ENCODE measurements at places on chromosomes 5 and 9.

DNA sequence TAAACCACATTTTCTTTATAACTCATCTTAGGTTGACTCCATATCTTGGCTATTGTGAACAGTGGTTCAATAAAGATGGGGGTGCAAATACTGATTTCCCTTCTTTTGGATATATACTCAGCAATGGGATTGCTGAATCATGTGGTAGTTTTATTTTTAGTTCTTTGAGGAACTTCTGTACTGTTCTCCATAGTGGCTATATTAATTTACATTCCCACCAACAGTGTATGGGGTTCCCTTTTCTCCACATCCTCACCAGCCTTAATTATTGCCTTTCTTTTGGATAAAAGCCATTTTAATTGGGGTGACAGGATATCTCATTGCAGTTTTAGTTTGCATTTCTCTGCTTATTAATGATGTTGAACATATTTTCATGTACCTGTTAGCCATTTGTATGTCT lies 107.7 kb upstream of the EQTN start:
- no peak for DNase-seq

DNA sequence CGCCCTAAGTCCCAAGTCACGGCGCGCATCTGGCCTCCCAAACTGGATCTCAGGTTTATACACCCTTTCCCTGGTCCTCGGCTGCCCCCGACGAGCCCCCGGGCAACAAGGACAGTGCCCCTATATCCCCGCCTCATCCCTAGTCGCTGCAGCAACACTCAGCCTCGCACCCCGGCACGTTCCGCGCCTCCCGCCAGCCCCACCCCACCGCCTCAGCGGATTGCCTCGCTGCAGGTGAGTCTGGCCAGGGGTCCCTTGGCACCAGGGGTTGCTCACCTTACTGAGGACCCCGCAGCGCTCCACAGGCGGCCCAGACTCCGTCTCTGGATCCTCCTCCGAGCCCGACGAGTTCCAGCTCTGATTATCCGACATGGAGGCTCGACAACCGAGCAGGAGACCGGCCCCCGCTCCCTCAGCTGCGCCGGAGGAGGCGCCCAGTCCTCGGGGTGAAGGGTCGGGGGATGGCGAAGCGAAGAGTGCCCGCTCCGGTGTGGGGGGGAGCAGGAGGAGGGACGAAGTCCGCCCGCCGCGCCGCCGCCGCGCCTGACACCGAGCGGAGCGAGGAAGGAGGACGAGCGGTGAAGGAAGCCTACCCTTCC lies 494 bp downstream of the CERT1 start:
- peak; percentile 49 for DNase-seq

DNA sequence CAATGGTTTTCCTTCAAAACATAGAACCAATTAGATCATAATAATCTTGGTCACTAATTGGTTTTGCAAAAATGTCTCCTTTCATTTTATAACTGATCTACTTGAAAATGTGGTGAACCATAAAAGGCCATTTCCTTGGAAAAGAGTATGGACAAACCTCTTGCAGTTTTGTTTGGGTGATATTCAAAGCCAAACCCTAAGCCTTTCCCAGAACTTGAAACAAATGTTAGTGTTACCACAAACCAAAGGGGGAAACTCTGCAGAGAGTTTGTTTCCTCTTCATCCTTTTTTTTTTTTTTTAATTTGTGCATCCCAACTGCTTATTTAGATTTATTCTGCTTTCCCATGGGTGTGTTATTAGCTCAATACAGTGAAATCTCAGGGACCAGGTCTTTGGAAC lies 204.4 kb upstream of the ADAMTSL1 start:
- no peak for DNase-seq

DNA sequence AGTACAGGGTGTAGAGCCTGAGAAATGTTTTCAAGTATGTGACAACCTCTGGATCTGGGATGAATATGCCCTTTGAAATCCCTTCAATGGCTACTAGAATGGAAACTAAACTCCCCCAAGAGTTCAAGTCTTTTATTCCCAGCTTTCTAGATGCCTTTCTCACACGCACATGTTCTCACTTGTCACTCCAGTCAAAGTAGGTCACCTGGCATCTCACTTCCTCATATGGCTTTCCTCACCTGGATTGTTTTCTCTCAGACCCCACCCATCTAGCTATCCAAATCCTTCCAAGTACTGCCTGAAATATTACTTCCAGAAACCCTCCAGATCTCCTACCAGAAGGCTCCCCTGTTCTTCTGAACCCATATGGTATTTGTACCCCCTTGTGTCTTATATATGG lies 615.4 kb upstream of the KLF4 start:
- no peak for DNase-seq

- no peak for DNase-seq
Observed at GRCh38 chr5:167171056-167171455, 1120.4 kb upstream of the WWC1 start.

DNA sequence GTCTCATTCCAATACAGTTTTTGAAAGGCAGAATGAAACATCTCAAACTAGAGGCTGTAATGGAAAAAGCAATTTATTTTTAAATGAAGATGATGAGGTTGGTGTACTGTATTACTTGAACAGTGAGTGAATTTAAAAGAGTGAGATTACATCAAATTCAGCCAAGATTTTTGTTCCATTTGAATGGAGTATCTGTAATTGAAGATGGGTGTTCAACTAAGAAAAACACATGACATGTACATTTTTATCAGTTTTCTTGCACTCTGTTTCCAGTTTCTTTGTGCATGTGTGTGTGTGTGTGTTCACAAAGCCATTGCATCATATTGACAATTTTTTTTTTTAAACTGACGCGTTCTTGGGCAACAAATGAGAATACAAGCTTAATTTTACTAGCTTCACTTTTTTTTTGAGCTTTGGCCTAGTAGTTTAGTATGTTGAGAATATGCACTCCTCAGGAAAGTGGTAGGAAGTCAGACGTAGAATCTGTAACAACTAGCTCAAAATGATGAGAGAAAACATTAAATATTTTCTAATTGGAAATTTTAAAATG lies 243.5 kb downstream of the MAST4 start:
- no peak for DNase-seq

DNA sequence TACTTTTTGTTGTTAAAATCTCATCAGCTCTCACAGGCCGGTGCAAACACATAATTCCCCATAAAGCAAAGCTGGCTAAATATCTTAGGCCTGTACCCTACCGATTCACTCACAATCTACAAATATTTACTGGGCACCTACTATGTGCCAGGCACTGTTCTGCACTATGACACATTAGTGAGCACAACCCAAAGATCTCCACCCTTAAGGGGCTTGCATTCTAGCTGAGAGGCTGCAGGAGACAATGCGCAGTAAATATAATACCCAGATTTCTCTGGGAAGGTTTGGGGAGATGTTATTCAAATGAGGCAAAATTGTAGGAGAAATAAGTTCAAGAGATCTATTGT lies 53.7 kb downstream of the FNBP1 start:
- DNase-seq, result no peak

DNA sequence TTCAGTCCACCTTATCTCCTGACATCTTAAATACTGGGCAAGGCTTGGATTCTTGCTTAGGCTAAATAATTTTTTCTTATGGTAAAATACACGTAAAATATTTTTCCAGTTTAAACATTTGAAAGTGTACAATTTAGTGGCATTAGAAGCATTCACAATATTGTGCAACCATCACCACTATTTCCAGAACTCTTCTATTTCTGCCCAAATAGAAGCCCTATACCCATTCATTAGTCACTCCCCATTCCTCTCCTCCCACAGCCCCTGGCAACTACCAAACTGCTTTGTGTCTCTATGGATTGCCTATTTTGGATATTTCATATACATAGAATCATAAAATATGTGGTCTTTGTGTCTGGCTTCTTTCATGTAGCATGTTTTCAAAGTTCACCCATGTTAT lies 57.6 kb downstream of the IL31RA start:
- DNase-seq, result no peak

- DNase-seq, result no peak
Observed at GRCh38 chr5:103347716-103348423, 89.3 kb downstream of the MACIR start.

GRCh38 chr9:5800969-5801738 lies 31.8 kb downstream of the ERMP1 start:
- DNase-seq, result no peak

- DNase-seq, result no peak
Observed at GRCh38 chr9:3150074-3150473, 306.2 kb upstream of the PUM3 start.

DNA sequence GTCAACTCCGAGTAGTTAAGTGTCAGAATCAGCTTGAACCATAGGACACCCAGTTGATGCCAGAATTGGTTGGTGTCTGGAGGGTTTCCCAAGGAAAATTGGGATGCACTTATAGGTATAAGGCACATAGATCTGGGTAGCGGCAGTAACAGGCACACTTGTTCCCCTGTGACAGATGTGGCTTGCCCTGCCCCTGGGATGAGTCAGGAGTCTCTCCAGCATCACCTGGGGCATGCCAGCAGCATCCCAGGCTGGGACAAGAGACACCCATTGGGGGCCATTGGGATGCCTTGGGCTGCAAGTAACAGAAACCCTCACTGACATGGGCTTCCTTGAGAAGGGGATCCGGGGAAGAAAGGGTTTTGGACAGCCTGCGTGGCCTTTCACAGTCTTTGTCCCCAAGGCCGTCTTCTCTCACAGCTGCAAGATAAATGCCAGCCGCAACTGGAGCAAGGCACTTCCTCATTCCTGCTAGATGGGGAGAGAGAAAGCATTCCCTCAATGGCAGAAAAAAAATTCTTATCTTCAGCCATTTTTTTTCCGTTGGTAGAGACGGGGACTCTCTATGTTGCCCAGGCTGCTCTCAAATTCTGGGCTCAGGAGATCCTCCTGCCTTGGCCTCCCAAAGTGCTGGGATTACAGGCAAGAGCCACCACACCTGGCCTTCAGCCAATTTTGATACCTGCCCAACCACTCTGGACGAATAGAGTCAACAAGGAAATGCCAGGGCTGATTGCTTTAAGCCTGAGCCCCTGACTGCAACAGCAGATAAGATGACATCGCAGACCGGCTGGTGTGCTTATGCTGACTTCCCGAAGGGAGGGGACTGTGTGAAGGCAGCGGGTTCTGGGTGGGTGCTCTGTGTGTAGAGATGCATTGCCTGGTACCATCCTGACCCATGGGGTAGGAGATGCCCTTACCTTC lies 13.3 kb upstream of the RNF130 start:
- DNase-seq, result no peak

DNA sequence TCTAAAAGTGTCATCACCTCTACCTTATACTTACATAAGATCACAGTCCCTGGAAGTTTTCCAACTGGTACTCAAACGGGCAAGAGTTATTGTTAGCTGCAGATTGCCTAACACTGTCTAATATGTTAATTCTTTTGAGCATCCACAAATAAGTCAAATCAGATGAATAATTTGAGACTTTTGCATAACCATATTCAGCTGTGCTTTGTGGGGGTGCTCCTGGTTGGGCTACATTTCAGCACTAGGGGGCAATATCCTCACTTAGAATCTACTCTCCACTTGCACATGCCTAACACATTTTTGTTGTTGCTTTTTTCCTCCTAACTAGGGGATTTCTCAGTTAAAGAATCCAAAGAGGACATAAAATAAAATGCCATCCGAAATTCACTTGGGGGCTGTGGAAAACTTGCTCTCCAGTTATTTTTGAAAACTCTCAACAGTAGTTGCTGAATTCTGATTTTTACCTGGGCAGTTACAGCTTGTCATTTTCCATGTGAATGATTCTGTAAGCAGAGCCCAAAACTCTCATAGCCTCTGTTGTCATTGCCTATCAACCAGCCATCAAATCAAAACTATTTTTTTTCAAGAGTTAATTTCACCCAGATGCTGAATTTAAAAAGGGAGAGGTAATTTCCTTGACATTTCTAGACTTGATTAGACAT lies 71.5 kb downstream of the TRIM36 start:
- peak; percentile 20 for DNase-seq

- no peak for DNase-seq
Observed at GRCh38 chr5:60903356-60903755, 41.5 kb downstream of the ERCC8 start.

DNA sequence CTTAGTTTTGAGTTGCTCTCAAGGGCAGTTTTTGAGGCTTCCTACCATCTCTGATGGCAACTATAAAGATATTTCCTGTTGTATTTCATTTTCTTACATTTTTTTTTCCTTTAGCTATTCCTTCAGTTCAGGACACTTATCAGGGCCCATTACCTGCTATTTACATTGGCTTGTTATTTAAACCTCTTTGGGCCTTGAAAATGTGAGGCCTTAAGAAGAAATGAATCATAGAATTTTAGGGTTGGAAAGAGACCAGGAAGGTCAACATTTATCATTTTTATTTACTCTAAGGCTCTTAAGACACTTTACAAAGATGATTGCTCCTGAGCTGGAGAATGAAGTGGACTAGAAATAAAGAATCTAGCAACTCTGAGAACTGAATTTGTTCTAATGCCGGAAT lies 335.2 kb downstream of the DTWD2 start:
- DNase-seq, result no peak

DNA sequence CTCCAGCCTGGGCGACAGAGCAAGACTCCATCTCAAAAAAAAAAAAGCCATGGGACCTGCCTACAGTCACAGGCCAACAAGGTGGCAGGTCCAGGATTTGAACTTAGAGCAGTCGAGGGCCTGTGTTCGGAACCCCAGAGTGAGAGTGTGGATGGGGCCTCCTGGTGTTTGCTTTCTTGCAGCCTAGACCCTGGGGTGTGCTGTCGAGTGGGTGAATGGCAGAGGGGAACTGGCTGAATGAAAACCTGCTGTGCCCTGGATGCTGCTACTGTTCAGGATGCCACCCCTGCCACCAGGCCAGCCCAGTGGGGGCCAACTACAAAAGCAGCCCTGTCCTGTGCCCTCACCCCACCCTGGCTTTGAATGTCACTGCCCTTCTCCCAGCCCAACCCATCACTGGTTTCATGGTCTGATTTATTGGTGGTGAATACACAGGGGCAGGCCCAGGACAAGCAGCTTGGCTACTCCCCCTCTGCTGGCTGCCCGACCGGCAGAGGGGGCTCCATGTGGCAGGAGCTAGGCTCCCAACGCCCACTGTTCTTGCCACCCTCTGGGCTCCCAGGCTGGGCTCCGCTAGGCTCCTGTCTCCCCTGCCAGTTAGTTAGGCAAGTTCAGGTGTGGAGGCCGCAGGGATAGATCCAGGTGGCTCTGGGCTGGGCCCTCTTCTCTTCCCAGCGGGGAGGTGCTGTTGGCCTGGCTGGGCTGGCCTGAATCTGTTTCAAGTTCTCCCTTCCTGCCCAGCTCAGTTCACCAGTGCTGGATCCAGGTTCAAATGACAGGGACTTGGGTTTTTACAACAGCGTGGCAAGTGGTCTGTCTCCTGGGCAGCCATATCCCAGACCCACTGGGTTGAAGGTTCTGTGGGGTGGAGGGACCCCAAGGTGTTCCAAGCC lies 12.2 kb downstream of the FPGS start:
- no peak for DNase-seq

GRCh38 chr5:140116716-140117115 lies 2.8 kb downstream of the PURA start:
- DNase-seq, result no peak

DNA sequence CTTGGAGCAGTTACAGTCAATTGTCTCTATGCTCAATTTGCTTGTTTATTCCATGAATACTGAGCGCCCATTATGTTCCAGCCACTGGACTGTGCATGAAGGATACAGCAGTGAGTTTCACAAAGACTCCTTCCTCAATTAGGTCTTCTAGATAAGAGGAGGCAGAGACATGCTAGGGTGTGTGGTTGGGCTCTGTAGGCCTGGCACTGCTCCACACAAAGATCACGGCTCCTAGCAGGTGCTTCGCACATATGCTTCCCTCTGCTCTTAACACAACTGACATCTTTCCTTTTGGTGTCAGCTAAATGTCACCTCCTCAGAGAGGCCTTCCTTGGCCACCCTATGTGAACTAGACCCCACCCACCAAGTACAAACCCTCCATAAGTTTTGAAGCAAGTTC lies 10.9 kb downstream of the IL12B start:
- no peak for DNase-seq

All from stimulated activated naive B cell treated with anti-CD40 and anti-IgM and Interleukin-4, amounts not matched to agents 10 μg/mL and 1 μg/mL and 100 μg/mL, for 72 hours (primary cell).